T-helper 2 cell (primary cell): ENCODE measurements at places on chromosomes 4 and X.

DNA sequence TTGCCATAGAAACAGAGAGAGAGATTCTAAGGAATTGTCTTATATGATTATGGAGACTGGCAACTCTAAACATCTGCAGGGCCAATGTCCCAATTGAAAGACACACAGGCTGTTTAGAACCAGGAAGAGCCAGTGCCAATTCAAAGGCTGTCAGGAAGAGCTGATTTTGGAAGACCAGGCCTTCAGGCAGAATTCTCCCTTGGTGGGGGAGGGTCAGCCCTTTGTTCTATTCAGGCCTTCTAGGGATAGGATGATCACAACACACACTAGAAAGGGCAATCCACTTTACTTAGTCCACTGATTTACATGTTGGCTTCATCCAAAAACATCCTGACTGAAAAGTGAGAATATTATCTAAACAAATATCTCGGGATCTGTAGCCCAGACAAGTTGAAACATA is 15.2 kb downstream of the C4orf46 start:
- no peak for DNase-seq

DNA sequence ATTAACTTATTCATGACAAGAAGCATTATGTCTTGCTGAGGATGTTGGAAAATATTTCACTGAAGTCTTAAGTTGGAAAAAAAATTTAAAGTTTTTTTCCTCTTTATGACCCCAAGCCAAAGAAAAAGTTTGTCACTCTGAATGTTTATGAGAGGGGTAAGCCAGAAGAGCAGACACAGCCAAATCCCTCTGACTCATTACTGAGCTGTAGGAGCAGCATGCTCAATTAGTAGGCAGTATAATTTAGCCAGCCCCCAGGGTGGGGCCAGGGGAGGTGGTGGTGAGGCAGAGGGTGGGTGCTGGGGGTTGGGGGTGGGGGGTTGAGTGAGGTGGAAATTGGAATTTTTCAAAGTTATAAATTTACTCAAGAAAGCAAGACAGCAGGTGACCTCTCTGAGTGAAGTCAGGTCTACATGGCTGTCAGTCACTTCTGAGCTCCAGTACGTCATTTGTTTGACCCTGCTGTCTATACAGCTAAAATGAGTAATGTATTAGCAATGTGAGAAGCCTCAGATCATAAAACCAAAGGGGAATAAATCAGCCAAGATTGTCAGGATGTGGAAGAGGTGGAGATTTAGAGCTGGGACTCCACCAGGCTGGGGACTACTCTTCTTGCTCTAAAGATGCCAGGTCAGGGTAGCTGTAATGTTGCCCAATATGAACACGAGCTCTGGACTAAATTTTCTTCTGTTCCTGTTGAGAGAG is 98.8 kb upstream of the NDP start:
- no peak for DNase-seq

GRCh38 chr4:170414360-170414759 is 324.6 kb upstream of the AADAT start:
- no peak for DNase-seq

DNA sequence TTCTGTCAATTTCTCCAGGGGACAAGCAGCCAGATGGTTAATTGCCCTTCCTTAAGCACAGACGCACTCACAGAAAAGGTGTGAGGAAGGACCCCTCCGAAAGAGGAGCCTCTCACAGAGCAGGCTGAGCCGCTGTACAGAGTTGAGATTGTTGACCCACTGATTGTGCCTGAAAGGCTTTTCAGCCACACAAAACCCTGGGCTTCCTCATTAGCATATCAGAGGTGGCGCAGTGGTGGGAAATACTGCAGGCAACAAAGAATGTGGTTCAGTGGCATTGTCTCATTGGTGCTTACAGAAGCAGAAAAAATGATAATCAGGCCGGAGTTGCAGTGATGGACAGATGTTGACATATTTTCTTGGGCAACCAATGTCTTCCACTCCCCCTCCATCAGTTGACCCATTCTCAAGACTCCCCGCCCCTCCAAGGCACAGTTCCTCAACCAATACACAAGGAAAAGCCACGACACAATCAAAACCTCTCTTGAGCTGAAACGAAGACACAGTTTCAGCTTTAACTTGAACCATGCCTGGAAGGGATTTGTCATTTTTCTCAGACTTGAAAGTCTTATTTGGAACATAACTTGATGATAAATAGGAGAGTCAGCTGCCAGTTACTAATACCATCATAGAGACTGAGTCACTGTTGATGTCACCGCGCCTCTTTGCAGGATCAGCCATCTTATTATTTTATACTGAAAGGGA is 53.1 kb downstream of the ATXN3L start:
- no peak for DNase-seq

- no peak for DNase-seq
Observed at GRCh38 chrX:40152741-40153344, 55.1 kb upstream of the BCOR start.

DNA sequence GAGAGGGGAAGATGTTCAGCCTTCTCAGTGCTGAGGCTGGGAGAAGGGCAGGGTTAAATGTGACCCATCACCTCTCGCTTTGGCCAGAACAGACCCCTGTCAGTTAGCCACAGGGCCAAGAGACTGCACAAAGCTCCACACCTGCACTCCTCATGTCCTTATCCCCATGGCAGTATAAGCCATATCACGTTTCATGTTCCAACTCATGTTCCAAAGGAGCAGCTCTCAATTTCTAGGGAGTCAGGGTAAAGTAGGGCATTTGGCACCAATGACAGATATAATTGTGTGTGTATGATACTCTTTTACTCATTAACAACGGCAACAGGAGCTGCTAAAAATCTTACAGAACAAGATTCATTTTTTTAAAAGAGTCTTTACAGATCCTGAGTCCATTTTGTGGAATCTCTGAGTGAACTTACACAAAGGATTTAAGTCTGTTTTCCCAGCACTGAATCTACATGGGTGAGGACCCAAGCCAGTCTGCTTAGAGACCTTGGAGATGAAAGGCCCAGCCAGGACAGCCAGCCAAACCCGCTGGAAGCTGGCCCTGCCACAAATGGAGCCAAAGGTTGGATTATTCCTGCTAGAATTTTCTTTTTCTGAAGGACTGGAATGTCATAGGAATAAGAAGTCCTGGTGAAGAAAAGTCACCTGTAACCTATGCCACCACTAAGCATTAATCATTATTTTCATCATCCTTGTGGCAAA is 129.1 kb upstream of the SMAD1 start:
- no peak for DNase-seq

- no peak for DNase-seq
Observed at GRCh38 chr4:83075311-83076095, 39.0 kb downstream of the PLAC8 start.

DNA sequence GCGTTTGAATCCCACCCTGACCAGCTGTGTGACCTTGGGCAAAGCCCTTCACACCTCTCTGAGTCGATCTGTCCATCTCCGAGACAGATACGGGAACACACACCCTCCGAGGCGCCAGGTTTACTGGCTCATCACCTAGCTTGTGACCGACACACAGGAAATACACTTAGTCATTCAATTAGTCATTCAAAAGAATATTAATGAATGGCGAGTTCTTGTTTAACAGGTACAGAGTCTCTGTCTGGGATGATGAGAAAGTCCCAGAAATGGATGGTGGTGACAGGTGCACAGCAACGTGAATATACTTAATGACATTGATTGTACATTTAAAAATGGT is 80.6 kb downstream of the PPP2R2C start:
- DNase-seq = no peak

- no peak for DNase-seq
Observed at GRCh38 chrX:75957107-75957610, 172.1 kb upstream of the MAGEE2 start.

DNA sequence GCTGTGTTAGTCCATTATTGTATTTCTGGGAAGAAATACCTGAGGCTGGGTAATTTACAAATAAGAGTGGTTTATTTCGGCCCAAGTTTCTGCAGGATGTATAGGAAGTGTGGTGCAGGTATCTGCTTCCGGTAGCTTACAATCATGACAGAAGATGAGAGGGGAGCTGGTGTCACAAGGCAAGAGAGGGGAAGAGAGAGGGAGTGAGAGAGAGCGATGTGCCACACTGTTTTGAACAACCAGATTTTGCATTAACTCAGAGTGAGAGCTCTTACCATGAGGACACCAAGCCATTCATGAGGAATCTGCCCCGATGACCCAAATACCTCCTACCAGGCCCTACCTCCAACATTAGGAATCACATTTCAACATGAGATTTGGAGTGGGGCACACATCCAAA is 627.6 kb upstream of the FRG1 start:
- no peak for DNase-seq

DNA sequence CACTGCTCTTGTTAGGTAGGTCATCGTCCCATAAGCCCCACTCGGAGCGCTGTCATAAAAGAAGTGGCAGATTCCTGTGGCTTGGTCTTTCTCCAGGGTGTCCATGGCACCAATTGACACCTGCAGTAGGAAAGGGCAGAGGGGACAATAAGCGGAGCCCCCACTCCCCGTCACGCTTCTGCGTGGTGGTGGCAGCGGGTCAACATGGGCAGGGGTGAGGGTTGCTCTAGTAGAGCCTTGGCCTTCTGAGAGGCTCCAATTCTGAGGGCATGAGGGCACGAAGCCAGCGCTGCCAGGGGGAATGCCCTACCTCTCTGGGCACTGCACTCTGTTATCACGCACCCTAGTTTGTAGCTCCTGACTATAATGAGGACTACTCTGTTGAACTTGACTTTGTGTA is 90.4 kb downstream of the PHKA2 start:
- DNase-seq = no peak

GRCh38 chrX:153064061-153064460 is 7.8 kb downstream of the PNMA3 start:
- no peak for DNase-seq

- no peak for DNase-seq
Observed at GRCh38 chrX:104972737-104973136, 247.8 kb downstream of the TEX13A start.
